ENCODE measurements at places on chromosomes 16 and 17.

DNA sequence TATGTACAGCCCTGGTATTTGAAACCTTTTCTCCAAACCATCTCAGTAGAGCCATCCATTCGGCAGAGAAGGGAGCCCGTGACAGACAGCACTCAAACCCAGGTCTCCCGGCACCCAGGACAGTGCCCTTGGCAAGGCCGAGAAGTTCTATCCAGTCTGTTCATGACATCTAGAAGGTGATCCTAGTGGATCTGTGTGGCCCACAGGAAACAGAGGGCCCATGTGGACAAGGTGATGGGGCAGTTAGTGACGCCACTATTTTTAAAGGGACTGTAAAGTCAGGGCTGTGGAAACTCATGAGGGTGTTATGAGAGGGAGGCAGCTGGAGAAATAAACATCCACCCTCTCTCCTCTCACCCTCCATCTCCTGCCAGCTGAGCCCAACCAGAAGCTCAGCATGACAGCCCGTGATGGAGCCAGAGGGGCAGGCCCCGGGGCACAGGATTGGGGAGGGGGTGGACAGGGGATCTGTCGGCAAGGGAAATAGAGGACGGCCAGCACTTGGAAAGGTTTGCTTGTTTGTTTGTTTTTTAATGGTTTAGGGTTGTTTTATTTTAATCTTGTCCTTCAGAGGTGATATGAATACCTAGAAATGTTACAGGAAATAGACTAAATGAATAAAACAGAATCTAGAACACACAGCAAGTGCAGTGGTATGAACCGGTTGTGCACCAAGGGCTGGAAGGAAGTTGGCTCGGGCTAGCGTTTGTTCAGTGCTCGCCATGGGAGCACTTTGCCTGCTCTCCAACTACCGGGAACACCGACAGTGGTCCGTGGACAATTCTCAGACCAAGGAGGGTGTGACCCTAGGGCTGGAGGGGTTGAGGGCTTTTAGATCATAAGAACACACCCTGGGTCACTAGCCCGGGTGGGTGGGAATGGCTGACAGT is 17.1 kb downstream of the MYLK3 start:
- DNase-seq: no peak

- DNase-seq: no peak
These were observed 30.8 kb downstream of the AXIN2 start for GRCh38 chr17:65530523-65531255.

GRCh38 chr17:40121181-40122135 is at the start of gene MSL1:
Gene MSL1 (plus strand): TSS chr17:40121971. CDS start chr17:40122613, 642 bp downstream.
- peak; percentile 97 for DNase-seq

GRCh38 chr16:55056585-55057401 is 126.1 kb downstream of the IRX5 start:
- DNase-seq: peak; percentile 76

GRCh38 chr17:81878294-81878693 is 7.2 kb upstream of the ARHGDIA start:
- DNase-seq: no peak

DNA sequence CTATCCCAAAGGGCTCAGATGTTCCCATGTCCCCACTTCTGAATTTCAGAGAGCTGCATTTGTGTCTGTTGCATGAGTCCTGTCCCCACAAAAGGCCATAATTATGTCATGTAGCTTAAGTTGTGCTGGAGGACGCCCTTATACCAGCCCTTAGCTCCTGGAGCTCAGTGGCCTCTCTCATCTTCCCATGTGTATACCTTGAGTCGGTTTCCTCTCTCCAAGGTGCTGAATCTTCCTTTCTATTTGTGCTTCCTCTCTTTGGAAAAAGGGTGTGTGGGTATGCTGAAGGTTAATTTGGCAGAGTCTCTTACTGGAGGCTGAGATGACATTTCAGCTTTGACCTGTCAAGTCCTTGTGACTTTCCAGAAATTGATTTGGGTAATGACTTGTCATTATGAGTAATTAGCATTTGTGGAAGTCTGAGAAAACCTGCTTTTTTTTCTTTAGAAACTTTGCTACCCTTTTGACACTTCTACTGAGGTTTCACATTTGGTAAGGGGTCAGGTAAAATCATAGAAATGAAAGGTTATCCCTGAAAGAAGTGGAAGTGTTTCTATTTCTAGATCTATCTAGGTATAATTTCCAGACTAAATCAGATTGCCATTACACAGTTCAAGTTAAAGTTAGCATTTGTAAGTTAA is 185.4 kb downstream of the ABCC12 start:
- DNase-seq: no peak

- no peak for DNase-seq
These were observed 3.9 kb upstream of the HOXB5 start for GRCh38 chr17:48597528-48597777.

- no peak for DNase-seq
These were observed 38.3 kb upstream of the AKTIP start for GRCh38 chr16:53541326-53541725.

- DNase-seq: peak; percentile 84
These were observed 6.2 kb downstream of the JPH3 start for GRCh38 chr16:87608400-87608985.

DNA sequence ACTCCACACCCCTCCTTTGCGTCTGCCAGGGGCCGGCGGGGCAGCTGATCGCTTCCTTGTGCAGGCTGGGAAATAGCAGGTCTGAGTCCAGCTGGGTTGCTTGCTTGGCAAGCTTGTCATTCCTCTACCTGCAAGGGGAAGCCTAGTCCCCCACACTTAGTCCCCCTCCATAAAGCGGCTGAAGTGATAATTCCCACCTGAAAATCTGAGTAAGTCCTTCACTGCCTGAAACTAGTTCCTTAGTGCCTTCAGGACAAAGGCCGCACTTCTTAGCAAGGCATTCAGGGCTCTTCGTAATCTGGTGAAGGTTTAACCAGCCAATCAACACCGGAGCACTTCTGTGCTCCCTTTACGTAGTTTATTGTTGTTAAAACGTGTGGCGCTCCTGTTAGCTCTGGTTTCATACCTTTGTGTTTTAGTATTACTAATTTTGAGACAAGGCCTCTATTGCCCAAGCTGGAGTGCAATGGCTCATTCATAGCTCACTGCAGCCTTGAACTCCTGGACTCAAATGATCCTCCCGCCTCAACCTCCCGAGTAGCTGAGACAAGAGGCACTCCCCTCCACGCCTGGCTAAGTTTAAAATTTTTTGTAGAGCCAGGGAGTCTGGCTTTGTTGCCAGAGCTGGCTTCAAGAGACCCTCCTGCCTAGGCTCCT is 817 bp downstream of the PSKH1 start:
- no peak for DNase-seq

GRCh38 chr17:59534583-59534982 is 30.8 kb upstream of the DHX40 start:
- DNase-seq: no peak

- DNase-seq: no peak
These were observed 28.0 kb downstream of the BLMH start for GRCh38 chr17:30263552-30264333.

GRCh38 chr17:66466840-66467367 is 164.5 kb downstream of the PRKCA start:
- DNase-seq: no peak

- no peak for DNase-seq
These were observed 62.4 kb downstream of the NT5M start for GRCh38 chr17:17365476-17366110.

DNA sequence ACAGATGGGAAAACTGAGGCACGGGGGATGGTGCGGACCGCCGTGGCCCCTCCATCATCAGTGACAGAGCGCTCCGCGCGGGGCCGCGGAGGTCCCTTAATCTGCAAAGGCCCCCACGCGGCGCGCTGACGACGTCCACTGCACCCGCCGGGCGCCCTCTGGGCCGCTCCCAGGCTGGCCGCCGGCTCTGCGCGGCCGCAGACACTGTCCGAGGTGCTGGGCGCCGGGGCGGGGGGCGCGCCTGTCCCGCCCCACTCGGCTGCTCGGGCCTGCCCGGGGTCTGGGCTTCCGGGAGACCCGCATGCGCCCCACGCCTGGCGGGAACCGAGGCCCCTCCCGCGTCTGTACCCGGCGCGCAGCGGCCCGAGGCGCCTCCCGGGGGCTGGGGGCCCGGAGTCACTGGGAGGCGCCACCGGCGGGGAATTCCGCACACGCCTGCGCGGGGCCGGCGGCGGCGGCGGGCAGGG is 550 bp upstream of the RNF213 start:
- DNase-seq: peak; percentile 90

GRCh38 chr17:8285270-8286181 is 2.9 kb upstream of the RANGRF start:
- DNase-seq: no peak

GRCh38 chr16:732936-733335 is 6.0 kb downstream of the HAGHL start:
- no peak for DNase-seq

GRCh38 chr17:45104029-45104428 is 28.3 kb downstream of the PLCD3 start:
- DNase-seq: no peak

GRCh38 chr17:58253082-58253481 is 14.7 kb downstream of the LPO start:
- no peak for DNase-seq
